ENCODE measurements at places on chromosomes 4 and X.

GRCh38 chr4:31715302-31715701 is 995.1 kb downstream of the PCDH7 start:
- no peak for DNase-seq

DNA sequence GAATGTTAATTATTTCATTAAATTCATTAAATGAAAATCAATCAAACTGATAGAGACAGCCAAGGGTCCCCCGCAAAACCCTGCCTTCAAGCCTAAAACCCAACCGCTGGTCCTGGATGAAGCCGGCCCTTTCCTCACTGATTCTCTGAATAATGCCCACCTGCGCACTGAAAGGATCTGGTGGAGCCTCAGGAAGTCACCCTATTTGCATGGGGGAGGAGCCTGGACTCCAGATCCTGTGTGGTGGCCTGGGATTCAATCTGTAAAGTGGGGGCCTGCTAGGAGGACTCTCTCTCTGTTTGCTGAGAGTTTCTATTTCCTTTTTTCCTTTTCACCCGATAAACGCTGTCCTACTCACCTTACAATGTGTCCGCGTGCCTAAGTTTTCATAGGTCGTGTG is 97.9 kb upstream of the ADAMTS3 start:
- DNase-seq, result no peak

DNA sequence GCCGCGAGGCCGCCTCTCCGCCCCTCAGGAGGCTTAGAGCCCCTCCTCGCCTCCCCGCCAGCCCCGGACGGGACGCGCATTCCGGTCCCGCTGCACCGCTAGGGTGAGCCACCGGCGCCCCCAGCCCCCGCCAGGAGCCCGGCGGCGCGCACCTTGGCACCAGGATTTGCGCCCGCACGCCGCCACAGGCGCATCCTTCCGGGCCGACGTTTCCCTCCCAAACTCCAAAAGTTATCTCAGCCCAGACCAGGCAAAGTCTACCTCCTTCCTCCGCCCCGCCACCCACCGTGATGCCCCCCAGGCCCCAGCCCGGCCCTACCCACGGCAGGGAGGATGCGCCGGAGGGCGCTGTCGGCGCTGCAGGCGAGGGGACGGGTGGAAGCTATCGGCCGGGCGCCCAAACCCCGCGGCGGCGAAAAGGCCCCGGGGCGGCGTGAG is 538 bp downstream of the SCML2 start:
- no peak for DNase-seq

- DNase-seq, result no peak
These were observed 129.4 kb downstream of the CLCN4 start for GRCh38 chrX:10286195-10286594.

Measured in activated CD8-positive, alpha-beta memory T cell treated with anti-CD3 and anti-CD28 coated beads for 1 hour (primary cell).